ENCODE measurements at places on chromosomes 5 and 9.

DNA sequence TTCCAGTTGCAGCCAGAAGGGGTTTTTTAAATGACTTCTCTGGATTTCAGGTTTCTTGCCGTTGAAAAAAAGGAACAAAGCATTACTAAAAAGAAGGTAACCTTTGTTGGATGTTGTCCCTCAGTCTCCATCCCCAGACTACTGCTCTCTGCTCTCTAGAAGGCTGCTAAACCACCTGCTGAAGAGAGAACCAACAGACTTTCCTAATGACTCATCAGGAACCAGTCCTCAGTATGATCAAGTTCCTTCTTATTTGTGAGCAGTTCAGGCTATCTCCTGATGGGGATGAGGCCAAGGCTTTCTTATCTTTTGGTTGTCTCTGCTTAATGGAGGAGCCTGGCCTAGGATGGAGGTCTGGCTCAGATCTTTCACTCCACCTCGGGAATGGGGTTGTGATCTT lies 4.1 kb downstream of the KIF4B start:
- peak; percentile 45 for DNase-seq

- DNase-seq, result no peak
Observed at GRCh38 chr9:84780385-84780784, 110.9 kb downstream of the NTRK2 start.

GRCh38 chr5:149750596-149750995 lies 20.5 kb downstream of the PPARGC1B start:
- no peak for DNase-seq

- DNase-seq, result no peak
Observed at GRCh38 chr5:174832811-174833210, 108.4 kb downstream of the MSX2 start.

DNA sequence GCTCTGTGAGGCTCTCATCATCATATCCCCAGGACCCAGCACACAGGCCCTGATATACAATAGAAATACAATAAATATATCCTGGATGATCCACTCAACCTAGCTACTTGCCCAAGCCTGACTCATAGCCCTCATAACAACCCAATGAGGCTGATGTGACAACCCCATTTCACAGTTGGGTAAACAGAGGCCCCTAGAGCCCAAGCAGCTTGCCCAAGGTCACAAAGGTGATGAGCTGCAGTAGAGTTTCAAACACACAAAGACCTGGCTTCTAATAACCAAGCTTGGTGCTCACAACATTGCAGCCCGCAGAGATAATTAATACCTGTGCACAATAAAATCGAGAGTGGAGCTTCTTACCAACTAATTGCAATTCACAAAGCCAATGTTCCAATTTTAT lies 3.2 kb upstream of the AKNA start:
- DNase-seq, result no peak

DNA sequence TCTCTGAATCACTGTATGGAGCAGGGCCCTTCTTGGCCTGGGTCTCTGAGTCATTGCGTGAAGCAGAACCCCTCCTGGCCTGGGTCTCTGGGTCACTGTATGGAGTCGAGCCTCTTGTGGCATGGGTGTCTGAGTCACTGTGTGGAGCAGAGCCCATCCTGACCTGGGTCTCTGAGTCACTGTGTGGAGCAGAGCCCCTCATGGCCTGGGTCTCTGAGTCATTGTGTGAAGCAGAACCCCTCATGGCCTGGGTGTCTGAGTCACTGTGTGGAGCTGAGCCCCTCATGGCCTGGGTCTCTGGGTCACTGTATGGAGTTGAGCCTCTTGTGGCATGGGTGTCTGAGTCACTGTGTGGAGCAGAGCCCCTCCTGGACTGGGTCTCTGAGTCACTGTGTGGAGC lies 94.0 kb upstream of the RAPGEF1 start:
- peak; percentile 28 for DNase-seq
